ENCODE measurements at places on chromosomes 1 and 21.
A peak's percentile ranks its signal among the peaks of the same experiment; 100 is the strongest.

DNA sequence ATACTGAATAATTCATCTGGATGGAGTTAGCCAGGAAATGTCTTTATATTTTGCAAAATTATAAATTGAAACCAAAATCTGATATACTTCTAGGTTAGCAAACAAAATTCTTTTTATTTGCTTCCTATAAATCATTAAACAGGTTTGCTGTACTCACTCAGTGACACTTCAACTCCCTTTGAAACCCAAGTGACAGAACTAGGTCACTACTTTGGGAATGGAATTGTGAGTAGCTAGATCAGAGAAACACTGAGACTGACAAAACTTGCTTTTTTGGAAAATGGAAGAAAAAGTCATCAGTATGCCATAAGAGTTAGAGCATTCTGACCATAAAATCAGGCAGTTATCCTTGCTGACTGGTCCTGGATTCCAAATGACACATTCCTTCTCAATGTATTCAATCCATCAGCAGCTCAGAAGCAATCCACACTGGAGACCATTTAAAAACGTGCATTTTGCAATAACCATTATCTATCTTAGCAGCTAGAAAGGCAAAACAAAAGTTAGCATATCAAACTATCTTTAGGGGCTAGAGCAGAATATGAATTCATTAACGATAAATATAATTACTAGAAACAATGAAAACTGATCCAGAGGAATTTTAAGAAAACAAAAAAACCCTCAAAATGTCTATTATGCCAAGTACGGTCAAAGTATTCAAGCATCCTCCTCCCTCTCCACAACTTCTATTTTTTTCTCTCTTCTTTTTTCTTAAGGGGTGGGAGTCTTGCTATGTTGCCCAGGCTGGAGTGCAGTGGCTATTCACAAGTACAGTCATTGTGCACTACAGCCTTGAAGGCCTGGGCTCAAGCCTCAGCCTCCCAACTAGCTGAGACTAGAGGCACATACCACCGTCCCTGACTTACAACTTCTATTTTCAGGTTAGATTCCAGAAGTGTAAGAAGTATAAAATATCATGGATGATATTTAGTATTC, 60.1 kb downstream of the HNRNPR start:
- DNase-seq = no peak

DNA sequence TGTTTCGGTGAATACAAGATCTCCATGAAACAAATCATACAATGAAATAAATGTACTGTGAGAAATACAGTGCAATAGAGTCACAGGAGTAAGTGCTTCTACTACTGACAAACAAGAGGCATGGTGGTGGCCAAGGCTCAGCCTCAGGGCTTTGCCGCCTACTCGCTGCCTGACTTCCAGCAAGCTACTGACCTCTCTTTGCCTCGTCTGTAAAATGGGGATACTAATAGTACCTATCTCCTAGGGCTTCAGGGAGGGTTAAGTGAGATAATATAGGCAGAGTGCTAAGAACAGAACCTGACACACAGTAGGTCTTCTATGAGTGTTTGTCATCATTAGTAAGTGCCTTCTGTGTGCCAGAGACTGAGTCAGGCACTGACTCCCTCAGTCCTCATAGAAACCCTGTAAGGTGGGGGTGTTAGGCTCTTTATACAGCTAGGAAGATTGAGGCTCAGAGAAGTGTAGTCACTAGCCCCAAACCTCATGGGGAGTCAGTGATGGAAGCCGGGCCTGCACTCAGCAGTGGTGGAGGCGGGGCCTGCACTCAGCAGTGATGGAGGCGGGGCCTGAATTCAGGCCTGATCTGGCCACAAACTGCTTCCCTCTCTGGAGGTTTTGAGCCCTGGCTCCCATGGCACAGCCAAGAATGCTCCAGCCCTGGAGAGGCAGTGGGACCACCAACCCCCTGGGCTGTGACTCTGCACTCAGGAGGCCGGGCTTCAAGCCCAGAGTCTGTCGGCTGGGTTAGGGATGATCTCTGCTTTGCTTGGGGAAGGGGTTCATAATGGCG, 6.8 kb downstream of the BSND start:
- DNase-seq = no peak

GRCh38 chr1:221712198-221712684, 29.6 kb downstream of the DUSP10 start:
- peak; percentile 65 for DNase-seq

GRCh38 chr1:41713557-41714327, 205.0 kb downstream of the HIVEP3 start:
- no peak for DNase-seq

DNA sequence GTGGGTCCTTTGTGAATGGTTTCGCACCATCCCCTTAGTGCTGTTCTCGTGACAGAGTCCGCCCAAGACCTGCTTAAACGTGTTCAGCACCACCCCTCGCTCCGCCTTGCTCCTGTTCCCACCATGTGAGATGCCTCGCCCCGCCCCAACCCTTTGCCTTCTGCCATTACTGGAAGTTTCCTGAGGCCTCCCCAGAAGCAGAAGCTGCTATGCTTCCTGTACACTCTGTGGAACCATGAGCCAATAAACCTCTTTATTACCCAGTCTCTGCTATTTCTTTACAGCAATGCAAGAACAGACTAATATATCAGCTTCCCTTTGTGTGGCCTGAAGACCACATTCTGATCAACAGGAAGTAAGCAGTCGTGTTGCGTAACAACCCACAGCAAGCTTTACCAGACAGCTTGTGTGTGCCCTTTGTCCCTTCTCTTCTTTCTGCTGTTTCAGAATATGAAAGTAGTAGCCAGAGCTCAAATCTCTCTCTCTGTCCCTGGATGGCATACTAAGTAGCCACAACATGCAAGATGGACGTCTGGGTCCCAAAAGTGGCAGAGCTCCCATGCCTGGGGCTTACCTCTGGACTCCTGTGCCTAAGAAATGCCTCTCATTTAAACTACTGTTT, 14.1 kb downstream of the HENMT1 start:
- peak; percentile 84 for DNase-seq

- no peak for DNase-seq
These were observed 4.4 kb downstream of the KCNN3 start for GRCh38 chr1:154865442-154866256.

- no peak for DNase-seq
These were observed 41.3 kb downstream of the COL6A1 start for GRCh38 chr21:46022551-46023525.

DNA sequence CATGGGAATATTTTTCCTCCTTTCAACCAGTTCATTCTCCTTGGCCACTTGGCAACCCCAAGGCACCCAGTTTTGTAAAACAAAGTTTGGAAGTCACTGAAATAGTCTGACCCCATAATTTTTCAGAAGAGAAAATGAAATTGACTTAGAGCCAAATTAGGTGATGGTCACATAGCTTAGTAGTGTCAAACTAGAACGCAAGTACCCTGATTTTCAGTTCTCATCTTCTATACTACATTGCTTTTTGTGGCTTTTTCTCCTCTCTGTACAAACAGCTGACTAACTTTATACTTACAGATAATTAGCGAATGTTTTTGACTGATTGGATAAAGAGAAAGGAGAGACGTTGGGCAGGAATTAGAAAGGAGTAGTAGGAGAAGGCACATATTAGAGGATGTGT, 33.1 kb downstream of the IARS2 start:
- DNase-seq = no peak

DNA sequence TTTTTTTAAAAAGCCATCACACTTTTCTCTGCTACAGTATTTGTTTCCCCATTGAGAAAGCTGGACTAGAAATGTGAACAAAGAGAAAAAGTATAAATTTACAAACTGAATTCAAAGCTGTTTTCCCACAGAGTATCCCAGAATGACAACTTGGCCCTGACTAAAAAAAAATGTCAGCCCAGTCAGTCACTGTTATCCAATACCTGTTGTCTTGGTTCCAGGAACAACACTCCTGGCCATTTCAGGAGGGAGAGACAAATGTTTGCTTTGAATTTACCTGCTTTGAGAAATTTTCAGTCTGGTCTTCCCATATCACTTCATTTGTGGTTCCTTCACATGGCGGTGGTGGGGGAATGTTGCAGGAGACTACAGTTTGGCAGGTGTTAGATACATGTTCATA, 46.2 kb downstream of the COLGALT2 start:
- no peak for DNase-seq

GRCh38 chr1:110674337-110675059, at the start of gene KCNA3:
KCNA3 (minus strand) TSS chr1:110674940; CDS start chr1:110674809, 131 bp downstream.
- DNase-seq = peak; percentile 64

DNA sequence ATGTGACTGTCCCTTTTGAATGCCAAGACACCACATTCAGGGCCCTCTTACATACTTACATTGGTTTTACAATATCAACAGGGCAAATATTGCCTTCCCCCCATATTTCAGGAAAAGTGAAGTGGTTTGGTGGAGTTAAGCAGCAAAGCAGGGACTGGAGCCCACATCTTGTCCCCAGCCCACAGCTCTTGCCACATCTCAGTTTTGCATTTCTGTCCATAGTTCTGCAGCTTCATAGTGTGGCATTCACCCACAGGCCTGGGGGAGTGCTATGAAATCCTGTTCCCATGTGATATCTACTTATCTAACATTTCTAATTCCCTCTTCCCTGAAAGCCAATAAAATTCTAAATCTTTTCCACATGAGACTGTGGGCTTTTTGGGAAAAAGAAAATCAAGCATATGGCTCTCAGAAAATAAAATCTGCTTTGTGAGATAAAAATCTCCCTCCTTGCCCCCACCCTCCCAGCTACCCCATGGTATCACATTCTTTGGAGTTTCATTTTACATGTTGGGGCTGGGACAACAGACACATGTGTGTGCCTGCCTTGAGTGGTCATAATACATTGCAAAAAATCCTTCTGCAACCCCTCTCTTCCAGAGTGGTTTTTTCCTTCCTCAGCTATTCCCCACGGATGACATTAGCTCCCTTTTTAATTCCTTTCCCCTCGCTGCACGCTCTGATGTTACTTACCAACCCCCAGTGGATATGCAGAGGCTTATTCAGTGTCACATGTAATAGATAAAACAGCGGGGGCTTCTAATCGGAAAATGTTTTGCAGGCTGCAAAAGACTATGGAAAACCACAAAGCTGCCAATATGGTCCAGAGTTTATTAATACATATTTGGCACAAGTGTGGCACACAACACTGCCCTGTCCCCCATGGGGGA, 20.5 kb upstream of the CD2 start:
- no peak for DNase-seq

DNA sequence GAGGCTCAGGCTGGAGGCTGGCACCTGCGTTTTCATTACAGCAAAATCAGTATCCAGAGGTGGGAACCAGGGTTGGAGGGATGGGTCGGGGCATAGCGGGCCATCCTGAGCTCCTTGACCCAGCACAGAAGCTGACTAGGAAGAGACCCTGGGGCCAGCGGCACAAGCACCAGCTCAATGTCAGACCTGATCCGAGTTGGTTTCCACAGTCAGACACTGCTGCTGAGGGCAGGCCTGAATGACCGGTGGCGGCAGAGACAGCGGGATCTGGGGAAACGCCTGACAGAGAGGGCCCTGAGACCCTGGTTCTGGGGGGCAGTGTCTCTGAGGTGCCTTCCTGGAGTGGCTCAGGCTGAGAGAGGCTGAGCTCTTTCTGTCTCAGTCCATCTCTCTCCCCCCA, 162.0 kb upstream of the C1orf174 start:
- no peak for DNase-seq

- DNase-seq = no peak
These were observed 10.9 kb downstream of the C1orf216 start for GRCh38 chr1:35707601-35708440.

- no peak for DNase-seq
These were observed 16.4 kb upstream of the KANK4 start for GRCh38 chr1:62335656-62336055.

DNA sequence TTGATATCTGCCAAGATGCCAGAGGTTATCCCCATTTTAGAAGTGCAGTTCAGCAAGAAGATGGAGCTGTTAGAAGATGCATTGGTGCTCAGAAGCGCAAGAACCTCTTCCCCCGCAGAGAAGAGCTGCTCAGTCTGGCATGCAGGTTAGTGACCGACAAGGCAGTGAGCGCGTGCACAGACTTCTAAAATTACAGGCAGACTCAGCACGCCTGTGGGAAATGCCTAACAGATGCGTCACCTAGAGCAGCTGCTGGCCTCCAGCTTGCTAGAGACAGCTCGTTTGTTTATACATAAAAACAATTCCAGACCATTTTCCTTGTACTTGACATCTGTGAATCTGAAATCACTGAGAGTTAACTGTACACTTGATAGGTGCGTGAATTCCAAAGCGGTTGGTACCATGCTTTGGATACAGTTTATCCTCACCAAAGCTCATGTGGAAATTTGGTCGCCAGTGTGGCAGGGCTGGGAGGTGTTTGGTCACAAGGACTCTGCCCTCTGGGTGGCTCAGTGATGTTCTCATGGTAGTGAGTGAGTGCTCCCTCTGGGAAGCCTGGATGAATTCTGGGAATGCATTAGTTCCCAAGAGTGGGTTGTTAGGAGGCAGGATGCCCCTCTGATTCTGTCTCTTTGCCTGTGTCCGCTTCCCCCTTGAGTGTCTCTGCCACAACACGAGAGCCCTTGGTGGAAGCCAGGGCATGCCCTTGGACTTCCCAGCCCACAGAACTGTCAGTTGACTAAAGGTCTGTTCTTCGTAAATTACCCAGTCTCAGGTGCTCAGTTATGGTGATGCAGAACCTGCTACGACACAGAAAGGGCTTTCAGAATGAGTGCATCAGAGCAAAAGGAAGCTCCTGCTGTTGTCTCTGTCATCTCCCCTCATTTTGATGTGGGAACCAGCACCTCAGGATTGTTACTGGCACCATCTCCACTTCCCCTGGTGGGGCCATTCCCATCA, 24.4 kb downstream of the SNAP47 start:
- DNase-seq = no peak

GRCh38 chr1:189752461-189752995, 725.1 kb downstream of the BRINP3 start:
- DNase-seq = no peak

GRCh38 chr1:154591206-154591605, 16.8 kb downstream of the ADAR start:
- no peak for DNase-seq

- DNase-seq = no peak
These were observed 24.5 kb upstream of the ZNF436 start for GRCh38 chr1:23394181-23394580.

DNA sequence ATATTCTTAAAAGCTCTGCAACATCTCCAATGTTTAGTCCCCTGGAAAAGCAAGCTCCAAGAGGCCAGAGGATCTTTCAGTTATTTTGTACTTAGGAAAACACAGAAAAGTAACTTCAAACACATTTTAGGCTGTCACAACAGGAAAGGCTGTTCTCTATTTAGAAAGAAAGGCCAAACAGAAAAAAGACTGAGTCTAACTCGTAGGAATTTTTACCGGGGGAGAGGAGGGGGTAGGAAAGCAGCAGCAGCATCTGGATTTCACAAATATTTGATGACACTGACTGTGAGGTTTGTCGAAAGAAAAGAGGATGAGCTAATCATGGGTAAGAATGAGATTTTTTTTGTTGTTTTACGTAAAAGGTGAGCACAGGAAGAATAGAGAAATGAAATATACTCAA, 107.1 kb downstream of the EIF4G3 start:
- DNase-seq = no peak

- DNase-seq = no peak
These were observed 682.4 kb upstream of the TPTE start for GRCh38 chr21:9838738-9839642.

DNA sequence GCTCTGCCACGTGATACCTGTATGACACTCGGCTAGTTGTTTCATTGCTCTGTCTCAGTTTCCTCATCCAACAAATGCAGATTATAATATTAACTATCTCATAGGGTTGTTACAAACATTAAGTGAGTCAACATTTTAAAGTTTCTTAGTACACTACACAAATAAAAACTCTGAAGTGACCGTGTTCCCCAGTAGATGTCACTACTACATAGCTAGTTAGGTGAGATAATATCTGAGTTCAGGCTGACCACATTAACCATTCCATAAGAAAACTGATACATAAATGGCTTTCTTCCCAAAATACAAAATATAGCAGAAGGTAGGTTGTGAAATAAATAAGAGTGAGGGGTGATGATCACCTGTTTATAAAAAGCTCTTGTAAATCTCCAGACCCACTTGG, 214.1 kb downstream of the NUF2 start:
- no peak for DNase-seq

Measured in CD4-positive, alpha-beta T cell treated with Interleukin-6 at 100 ng/mL for 8 hours (primary cell).